ENCODE measurements at places on chromosomes 4 and X.

DNA sequence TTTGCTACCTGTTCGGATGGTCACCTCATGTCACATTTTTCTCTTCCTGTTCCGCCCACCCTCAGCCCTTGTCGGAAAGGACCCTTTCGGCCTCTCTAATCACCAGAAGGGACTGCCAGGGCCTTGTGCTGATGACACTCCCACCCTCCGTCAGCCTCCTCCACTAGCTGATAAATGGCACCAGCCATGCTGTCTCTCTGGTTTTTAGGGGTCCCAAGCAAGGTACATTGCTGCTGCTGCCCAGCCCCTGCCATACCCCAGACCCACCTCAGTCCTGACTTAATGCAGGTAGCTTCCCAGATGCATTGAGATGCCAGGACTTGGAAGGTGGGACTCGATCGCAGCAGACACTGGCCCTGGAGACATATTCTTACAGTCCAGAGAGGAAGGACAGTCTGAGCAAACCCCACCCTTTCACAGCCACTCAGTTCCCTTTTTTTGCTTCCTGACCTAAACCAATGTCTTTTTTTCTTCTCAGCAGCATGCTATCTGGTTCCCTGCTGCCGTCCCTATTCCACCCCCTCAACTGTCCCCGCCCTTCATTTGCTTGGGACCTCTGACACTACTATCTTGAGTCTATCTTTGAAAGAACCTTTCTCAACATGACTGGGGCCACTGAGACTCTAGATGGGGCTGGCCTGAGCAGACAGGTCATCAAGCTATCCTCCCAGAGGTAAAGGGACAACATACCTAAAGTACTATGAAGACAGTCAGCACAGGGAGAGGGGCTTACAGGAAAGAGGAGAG, at the start of gene BTK:
TSS of gene BTK (minus strand) at position 397 of the 747 bp plus-strand sequence. CDS start 10,907 bp downstream, outside the sequence.
- DNase-seq = no peak

DNA sequence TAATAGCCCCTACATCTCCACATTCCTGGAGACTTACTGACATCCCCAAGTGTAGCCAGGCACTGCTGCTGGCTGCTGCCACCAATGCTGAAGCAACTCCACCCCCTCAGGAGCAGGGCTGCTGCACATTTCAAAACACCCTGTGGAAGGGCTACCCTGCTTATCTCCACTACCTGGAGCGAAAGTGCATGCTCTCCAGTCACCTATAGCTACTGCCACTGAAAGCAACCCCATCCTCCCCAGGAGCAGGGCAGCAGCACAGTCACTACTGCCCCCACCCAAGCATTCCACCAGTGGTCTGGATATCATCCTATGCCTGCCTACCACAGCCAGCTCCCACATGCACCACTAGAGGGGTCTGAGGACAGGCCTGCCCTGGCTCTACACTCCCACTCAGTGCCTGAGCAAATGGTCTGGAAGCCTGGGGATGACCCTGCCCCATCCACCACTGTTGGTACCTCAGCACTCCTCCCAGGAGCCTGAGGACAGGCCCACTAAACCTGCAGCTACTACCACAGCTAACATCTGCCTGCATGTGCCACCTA, 55.3 kb downstream of the MANBA start:
- no peak for DNase-seq

DNA sequence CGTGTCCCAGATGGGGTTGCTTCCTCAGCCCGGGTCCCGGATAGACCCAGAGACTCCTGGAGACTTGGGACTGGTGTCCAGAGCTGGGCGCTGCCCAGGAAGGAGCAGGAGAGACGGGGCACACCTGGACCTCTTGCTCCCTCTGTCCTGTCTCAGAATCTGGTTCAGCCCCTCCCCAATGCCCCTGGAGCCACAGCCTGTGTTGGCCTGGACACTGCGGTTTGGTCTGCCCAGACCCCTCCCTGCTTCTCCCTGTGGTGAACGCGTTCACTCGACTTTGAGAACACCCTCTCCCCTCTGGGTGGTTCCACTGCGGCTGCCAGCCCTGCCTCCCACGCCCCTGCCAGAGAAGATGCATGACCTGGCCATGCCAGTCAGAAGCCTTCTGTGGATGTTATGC, 111.1 kb downstream of the HMX1 start:
- no peak for DNase-seq

GRCh38 chr4:34731070-34731469, 1513.2 kb downstream of the ARAP2 start:
- no peak for DNase-seq

- DNase-seq = no peak
Observed at GRCh38 chrX:30373479-30373878, 64.3 kb upstream of the NR0B1 start.

DNA sequence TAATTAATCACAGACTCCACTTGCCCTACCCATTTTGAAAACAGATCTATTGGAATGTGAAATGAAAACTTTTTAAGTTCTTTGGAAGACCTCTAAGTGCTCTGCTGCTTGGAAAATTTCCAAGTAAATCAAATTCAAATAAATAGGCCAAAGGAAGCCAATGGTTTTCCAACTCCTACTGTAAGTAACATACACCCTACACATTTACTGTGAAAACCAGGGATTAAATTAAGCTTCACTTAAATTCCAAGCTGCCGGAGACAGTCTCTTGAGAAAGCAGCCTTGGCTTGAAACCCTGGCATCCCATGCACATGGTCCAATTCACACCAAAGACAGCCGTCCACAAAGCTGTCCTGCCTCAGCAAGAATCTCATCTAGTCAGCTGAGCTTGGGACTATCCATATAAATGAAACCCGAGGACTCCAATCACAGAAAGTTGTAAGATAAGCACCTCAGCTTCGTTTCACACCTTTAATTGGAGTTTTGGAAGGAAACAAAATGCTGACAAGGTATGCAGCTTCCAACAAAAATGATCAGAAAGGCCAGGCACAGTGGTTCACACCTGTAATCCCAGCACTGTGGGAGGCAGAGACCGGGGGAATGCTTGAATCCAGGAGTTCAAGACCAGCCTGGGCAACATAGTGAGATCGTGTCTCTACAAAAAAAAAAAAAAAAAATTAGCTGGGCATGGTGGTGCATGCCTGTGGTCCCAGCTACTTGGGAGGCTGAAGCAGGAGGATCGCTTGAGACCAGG, 88.6 kb downstream of the APBB2 start:
- no peak for DNase-seq

DNA sequence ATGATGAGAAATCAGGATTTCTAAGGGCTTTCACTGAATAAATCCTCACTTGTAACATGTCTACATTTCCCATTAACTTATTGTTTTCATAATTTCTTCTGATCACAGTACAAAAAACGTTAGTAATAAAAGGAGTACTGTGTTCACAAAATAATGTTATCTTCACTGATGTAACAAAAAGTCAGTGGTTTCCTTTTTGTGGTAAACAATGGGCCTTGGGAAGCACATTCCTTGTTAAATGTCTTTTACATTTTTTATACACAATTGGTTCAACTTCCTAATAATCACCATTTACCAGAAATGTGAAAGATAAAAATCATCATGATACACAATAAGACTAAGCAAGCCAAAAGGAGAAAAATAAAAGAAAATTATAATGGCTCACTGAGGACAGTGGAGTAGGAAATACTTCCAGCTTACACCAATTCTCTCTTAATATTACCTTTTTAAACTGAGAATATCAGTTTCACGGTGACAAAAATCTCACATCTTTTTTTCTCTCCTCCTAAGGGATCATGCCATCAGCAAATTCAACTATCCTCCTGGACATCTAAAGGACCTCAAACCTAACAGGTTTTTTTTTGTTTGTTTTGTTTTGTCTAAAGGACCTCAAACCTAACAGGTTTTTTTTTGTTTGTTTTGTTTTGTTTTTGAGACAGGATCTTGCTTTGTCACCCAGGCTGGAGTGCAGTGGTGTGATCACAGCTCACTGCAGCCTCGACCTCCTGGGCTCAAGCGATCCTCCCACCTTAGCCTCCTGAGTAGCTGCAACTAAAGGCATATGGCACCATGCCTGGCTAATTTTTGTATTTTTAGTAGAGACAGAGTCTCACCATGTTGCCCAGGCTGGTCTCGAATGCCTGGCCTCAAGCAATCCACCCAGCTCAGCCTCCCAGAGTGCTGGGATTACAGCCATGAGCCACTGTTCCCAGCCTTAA, 57.3 kb downstream of the FRYL start:
- DNase-seq = no peak

DNA sequence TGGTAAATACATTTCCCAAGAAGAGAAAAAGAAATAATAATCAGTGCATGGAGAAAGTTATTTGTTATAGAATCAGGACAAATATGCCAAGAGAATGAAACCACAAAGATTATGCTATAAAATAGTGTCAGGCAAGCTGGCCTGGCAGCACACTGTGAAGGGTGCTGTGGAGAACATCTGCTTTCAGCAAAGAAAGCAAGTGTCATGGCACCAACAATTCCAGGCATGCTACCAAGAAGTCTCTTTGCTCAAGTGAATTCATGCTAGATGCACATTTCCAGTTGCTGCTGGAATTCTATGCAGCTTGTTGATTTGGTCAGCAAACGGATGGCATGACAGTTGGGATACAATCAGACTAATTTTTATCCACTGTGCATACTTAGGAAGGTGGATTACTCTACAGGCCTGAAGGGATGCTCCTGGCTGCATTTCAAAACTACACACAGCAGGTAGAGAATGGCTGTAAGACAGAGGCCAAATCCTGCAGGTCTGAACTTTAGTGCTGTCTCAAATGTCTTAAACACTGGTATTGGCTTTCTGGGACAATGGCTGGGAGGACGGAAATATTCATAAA, 154.6 kb upstream of the FAT1 start:
- DNase-seq = no peak

DNA sequence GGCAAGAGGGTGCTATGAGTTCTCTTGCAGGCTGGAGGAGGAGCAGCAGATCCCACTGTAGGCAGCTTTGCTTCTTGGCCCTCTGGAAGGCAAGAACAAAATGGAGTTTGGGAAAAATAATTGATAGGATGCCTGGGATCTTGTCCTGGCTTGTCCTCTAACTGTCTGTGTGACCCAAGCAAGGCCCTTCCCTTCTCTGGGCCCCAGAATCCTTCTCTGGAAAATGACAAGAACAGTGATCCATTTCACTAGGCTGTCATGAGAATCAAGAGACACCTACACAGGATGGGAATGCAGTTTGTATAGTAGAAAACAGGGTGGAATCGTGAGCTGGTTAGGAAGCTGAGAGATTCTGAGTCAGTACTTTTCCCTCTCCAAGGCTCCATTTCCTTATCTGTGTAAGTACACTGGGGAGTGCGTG, 133.3 kb downstream of the PJA1 start:
- no peak for DNase-seq

- DNase-seq = no peak
Observed at GRCh38 chrX:20857746-20858145, 516.5 kb upstream of the CNKSR2 start.

DNA sequence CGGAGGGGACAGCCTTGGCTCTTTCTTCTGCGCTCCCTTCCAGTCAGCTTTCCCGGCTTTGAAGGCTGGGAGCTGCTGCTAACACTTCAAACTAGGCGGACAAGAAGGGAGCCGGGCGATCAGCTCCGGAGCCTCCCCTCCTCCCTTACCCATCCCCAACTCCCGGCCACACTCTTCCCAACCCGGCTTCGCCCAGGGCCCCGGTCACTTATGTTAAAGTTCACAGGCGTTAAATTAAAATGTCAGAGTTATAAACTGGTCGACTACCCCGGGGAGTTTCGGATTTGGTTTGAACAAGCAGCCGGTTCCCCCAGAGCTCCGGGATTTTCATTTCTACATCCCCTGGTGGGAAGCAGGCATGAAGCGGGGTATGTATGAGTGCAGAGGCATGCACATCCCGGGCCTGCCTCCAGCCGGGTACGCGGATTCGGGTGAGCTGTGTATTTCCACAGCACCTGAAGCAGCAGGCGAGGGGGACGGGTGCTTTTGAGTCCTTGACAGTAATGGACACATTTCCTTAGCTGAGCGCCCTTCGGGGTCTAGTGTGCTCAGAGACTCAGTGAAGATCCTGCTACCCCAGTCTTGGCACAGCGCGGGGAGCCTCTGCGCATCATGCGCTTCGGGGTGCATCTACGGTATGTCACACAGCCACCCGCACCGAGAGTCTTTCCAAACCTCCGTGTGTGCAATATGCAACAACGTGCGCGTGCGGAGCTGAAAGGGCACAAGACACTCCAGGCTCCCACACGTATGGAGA, 880 bp downstream of the UNC5C start:
- no peak for DNase-seq

DNA sequence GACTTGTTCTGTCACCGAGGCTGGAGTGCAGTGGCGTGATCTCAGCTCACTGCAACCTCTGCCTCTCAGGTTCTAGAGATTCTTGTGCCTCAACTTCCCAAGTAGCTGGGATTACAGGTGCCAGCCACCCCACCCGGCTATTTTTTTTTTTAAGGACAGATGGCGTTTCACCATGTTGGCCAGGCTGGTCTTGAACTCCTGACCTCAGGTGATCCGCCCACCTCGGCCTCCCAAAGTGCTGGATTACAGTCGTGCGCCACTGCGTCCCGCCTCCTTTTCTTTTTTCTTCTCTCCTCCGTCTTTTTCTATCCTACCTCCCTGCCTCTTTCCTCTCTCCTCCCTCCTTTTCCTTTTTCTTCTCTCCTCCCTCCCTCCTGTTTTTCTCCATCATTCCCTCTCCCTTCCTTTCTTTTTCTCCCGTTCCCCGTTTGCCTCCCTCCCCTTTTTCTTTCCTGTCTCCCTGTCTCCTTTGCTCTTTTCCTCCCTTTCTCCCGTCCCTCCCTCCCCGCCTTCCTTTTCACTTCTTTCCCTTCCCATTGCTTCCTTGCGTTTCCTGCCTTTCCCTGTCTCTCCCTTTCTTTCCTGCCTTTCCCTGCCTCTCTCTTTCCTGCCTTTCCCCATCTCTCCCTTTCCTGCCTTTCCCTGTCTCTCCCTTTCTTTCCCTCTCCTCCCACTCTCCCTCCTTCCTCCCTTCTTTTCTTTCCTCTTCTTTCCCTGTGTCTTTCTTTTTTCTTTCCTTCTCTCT, 2.1 kb upstream of the SLC25A6 start:
- DNase-seq = no peak

- no peak for DNase-seq
Observed at GRCh38 chrX:37077646-37078433, 69.7 kb downstream of the FAM47C start.

DNA sequence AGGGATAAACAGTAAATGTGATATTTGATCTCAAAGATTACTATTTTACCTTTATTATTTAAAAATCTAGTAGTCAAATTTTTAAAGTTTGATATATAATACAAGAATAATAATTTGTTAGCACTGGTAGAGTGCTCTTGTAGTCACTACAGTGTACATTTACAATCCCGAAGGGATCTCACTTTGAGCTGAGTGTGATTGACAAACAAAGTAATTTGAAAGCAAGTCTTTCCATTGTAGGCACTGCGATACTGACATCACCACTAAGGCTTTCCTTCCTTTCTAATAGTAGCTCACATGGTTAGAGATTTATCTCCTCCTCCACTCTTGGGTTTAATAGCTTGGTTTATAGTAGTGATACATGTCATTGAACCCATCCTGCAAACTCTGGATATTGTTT, 280.6 kb downstream of the PARM1 start:
- no peak for DNase-seq

- peak; percentile 2 for DNase-seq
Observed at GRCh38 chrX:80285131-80285773, 135.0 kb upstream of the TENT5D start.

GRCh38 chrX:123267220-123267619, 83.1 kb downstream of the GRIA3 start:
- no peak for DNase-seq
